ENCODE measurements at places on chromosomes 1 and 21.

- DNase-seq, result no peak
- no peak overlapping the region for H3K27ac ChIP-seq
- H3K4me3 ChIP-seq, result no peak overlapping the region
- H3K27me3 ChIP-seq, result peaks cover 18% of the 10 kb centered on the region
- peaks cover 3% of the 10 kb centered on the region for H3K4me1 ChIP-seq
- no peaks in the 10 kb centered on the region for H3K36me3 ChIP-seq
Observed at GRCh38 chr1:39826583-39826982, 37.9 kb upstream of the BMP8B start.

DNA sequence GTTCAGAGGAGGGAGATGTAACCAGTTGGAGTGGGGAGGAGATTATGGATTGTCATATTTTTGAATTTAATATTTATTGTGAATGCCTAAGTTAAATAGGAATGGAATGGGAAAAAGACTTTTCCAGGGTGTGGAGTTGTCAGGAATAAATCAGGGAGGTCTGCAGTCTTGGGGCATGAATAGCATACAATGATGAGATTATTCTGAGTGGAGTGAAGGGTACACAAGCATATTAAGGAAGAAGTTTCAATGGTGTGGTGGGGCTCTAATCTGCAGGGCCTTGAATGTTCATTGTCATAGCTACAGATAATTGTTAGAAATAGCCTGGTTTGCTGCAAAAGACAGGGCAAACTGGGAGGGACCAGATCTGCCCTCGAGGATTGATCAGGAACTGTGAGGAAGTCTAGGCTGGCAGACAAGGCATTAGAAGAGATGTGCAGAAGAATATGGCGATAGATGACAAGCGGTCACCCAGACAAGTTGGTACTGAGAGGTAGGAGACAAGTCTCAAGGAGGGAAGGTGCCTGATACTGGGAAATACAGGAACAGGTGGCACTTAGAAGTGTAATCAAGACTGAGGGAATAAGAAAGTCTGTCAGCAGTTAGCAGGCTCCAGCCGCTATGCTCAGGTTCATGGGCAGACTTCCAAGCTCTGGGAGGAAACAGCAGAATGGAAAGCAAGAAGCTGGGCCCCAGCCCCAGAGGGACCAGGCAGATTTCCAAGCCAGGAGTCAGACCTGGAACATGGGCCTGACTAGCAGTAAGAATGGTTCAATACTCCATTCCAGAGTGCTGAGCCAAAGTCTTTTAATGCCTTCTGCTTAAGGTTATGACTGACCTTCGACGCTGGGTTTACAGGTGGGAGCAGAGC, 20.9 kb upstream of the RGL1 start:
- no peak overlapping the region for H3K4me3 ChIP-seq
- H3K27me3 ChIP-seq, result no peaks in the 10 kb centered on the region
- no peak overlapping the region for H3K27ac ChIP-seq
- no peaks in the 10 kb centered on the region for H3K36me3 ChIP-seq
- DNase-seq, result no peak
- no peaks in the 10 kb centered on the region for H3K4me1 ChIP-seq

- H3K27ac ChIP-seq, result peak overlapping the region; percentile 83
- no peak for DNase-seq
- peak overlapping the region; percentile 37 for H3K4me3 ChIP-seq
- peaks cover 85% of the 10 kb centered on the region for H3K36me3 ChIP-seq
Observed at GRCh38 chr1:214384373-214385079, 103.6 kb downstream of the SMYD2 start.

GRCh38 chr21:16241479-16241963, 511.7 kb downstream of the USP25 start:
- no peaks in the 10 kb centered on the region for H3K4me1 ChIP-seq
- no peak overlapping the region for H3K27ac ChIP-seq
- H3K4me3 ChIP-seq, result no peak overlapping the region
- DNase-seq, result no peak
- no peaks in the 10 kb centered on the region for H3K27me3 ChIP-seq

- H3K27me3 ChIP-seq, result peaks cover 16% of the 10 kb centered on the region
- peak overlapping the region; percentile 88 for H3K27ac ChIP-seq
- peak; percentile 43 for DNase-seq
- peaks cover 32% of the 10 kb centered on the region for H3K36me3 ChIP-seq
Observed at GRCh38 chr1:65147424-65148177, 402 bp upstream of the AK4 start.

DNA sequence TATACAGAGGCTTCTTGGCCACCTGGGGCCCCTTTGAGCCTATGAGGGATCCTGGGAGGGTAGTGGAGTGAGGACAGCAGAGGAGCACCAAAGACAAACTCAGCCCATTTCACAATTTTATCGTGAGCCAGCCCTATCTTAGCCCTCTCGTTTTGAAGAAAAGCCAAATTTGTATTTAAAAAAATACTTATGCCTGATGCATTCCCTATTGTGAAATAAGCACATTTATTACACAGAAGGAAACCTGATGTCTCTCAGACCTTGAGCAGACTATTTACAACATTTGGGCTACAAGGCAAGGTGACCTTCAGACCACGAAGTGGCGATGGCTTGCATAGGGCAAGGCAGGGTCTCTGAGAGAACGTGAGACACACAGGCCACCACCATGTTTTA, 41.3 kb upstream of the H6PD start:
- H3K36me3 ChIP-seq, result no peaks in the 10 kb centered on the region
- DNase-seq, result no peak
- peaks cover 37% of the 10 kb centered on the region for H3K27me3 ChIP-seq
- no peak overlapping the region for H3K4me3 ChIP-seq
- peaks cover 14% of the 10 kb centered on the region for H3K4me1 ChIP-seq
